ENCODE measurements at places on chromosomes 1 and 21.

DNA sequence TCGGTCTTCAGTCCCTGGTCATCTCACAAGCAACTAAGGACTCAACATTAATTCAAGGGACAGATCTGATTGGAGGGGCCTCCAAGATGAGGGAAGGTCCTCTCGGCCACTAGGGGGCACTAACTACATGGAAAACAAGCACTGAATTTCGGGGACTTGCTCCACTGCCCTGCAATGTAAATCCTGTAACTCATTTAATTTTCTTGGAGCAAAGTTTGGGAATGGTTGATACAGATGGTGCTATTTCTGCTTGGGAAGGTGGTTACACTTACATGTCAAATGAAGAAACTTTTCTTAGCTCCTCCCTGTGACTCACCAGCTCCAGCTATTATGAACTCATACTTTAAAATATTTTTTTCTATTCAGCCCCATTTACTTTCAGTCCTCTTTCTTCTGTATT, 97.4 kb upstream of the KCNJ15 start:
- DNase-seq, result no peak

- DNase-seq, result no peak
Observed at GRCh38 chr1:168947041-168947440, 159.4 kb upstream of the ATP1B1 start.

GRCh38 chr1:46581681-46582455, 22.2 kb downstream of the MKNK1 start:
- no peak for DNase-seq

DNA sequence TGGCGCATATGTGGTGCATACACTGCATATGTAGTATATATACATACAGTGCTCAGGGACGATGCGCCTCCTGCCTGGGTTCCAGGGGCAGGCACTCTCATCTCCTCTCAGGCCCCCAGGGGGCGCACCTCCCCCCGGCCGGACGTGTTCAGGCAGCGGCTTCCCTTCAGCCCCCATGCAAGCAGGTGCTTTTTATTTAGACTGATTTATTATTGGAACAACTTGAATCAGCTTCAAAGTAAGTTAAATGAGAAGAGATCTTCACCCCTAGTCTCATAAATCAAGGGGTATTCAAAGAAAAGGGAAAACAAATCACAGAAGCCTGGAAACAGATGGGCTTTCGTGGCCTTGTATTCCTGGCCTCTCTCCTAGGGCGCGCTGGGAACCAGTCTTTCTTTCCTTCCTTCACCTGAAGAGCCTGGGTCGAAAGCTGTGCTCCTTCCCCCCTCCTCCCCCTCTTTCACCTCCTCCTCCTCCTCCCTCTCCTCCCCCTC, 64.6 kb downstream of the UBIAD1 start:
- peak; percentile 52 for DNase-seq

GRCh38 chr1:23210963-23211362, 6.3 kb downstream of the HTR1D start:
- DNase-seq, result no peak

DNA sequence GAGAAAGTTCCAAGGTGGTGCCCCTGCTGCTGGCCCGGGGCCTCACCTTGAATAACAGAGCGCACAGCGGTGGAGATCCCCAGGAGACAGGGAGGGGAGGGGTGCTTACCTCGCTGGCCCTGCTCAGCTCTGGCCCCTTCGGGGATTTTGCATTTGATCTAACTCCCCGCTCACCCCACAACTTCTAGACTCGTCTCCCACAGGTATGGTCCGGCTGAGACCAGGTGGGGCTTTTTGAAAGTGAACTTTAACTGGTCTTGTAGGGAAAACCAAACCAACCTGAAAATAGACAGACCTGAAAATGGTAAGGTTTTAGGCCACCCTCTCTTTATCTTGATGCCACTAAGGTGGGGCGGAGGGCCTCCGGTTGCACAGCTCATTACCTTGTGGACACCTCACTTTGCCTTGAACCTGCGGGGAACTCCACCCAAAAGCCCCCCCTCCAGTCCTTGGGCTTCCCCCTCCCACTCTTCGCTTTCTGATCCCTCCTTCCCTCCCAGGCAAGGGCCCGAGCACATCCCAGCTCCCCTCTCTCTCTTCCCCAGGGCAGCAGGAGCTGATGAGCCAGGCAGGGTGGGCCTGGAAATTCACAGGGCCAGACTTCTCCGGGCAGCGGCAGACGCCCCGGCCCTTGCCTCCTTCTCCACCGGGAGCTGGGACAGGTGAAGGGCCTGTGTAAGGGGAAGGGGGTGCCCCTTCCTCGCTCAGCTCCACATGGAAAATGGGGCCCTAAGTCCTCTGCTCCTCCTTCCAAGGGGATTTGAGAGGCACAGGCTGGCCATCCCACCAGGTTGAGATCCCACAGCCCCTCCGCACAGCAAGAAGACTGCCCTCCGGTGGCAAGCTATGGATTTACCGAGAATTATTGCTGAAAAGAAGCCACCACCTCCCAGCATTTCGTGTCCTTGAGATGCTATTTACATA, 16.1 kb downstream of the TNFRSF8 start:
- no peak for DNase-seq

GRCh38 chr1:19009882-19010321, 53.4 kb upstream of the IFFO2 start:
- no peak for DNase-seq

DNA sequence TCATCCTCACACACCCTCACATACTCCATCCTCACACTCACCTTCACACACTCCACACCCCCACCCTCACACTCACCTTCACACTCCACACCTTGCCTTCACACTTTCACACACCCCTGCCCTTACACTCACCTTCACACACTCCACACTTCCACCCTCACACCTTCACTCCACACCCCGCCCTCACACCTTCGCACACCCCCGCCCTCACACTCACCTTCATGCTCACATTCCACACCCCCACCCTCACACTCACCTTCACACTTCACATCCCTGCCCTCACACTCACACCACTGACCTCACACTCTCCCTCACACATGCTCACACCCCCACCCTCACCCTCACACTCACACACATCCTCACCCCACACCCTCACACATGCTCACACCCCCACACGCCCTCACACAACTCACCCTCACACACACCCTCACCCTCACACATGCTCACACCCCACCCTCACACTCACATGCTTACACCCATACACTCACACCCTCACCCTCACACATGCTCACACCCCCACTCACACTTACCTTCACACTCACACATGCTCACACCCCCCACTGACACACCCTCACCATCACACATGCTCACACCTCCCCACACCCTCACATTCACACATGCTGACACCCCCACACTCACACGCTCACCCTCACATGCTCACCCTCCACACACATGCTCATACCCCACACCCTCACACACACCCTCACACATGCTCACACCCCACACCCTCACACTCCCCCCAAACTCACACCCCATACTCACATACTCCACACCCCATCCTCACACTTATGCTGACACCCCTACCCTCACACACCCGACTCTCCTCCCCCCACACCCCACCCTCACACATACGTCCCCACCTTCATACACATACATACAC, 44.5 kb upstream of the EDN2 start:
- DNase-seq, result no peak

DNA sequence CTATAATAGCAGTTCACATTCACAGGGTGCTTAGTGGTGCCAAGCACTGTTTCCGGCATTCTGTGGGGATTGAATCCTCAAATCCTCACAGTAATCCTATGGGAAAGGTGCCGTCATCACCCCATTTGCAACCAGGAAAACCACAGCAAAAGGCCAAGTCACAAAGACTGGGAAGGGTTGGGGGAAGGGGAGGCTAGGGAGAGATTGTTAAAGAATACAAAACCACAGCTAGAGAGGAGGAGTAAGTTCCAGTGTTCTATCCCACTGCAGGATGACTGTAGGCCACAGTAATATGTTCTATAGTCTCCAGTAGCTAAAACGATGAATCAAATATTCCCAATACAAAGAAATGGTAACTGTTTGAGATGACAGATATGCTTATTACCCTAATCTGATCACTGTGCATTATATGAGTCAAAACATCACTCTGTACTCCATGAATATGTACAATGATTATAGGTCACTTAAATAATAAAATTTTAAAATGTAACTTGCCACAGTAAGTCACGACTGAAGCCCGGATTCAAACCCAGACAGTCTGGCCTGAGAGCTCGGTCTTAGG, 256.8 kb downstream of the TOMM20 start:
- no peak for DNase-seq

GRCh38 chr1:240906477-240906876, 294.5 kb upstream of the GREM2 start:
- DNase-seq, result no peak

DNA sequence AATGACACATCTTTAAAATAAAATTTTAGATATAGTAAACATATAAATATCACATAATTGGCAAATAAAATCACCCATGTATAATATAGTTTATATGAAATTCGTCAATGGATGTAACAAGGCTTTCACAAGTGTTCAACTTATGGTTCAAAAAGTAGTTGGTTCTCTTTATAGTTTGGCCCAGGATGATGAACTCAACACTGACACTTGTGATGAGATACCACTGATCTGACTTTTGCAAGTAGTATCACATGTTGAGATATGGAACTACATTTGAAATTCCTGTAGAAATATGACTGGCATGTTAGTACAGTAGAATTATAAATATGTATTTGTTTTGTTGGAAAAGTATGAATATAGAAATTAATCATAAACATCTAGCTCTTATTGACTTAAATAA, 1.8 kb downstream of the TNNI3K start:
- DNase-seq, result no peak

DNA sequence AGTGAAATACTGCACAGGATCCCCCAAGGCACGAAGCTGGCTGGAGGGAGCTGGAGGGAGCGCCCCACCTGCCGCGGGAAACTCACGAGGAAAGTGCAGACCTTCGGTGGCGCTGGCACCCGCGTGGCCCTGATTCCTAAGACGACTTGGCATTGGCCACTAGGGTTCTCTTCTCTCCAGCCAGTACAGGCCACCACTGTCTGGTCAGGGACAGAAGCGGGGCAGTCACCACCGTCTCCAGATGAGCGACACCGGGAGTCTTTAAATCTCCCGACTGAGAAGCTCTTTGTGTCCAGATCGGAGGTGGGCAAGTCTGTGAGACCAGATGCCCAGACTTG, 19.2 kb upstream of the CHIA start:
- no peak for DNase-seq

GRCh38 chr1:12620488-12620865, 2.5 kb upstream of the DHRS3 start:
- peak; percentile 18 for DNase-seq

Measured in activated CD8-positive, alpha-beta memory T cell treated with anti-CD3 and anti-CD28 coated beads for 48 hours (primary cell).